Islet precursor cell (in vitro differentiated cells): ENCODE measurements at places on chromosomes 2 and 18.

- no peak for DNase-seq
Measured at GRCh38 chr2:147231607-147232006, 613.2 kb upstream of the ACVR2A start.

DNA sequence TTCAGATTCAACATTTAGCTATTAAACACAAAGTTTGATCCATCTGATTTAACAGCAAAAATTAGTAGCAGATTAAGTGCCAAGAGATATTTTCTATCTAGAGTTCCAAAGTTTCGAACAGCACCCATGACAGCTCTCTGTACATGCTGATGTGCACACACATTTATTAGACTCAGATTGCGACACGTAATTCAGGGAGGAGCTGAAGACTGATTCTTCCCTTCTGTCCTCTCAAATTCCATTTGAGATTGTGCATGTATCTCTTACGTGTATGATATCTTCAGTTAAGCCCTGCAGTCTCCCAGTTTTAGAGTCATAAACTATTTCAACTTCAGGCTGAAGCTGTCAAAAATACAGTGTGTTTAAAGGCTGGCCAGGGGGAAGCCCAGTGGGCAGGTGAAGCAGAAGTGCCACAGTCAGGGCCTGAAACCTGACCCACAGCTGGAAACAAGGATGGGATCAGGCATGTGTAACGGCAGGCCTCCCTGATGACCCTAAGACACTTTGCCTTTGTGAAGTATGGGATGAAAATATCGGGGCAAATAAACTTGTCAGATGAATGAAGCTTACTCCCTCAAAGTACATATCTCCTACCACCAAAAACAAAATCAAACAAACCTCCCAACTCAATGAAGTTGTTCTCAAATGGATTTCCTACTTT is 30.6 kb downstream of the CYB5A start:
- DNase-seq, result no peak

- DNase-seq, result no peak
Measured at GRCh38 chr18:24027156-24027827, 12.7 kb downstream of the TTC39C start.

DNA sequence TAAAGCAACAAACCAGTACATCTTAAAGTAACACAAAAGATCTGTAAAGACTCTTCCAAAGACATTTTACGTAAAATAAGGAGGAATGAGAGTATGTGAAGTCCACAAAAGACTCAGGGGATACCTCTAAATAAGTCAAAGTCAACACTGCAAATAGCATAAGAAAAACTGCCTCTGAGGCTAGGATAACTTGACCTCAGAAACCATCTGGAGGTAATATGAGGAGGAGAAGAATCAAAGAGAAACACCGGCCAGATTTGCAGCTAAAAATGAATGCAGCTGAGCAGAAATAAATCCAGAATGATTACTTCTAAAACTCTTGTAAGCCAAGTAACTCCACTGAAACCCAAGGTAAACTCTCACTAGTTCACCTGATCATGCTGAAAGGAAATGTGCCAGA is 52.2 kb upstream of the ERMN start:
- DNase-seq, result no peak

DNA sequence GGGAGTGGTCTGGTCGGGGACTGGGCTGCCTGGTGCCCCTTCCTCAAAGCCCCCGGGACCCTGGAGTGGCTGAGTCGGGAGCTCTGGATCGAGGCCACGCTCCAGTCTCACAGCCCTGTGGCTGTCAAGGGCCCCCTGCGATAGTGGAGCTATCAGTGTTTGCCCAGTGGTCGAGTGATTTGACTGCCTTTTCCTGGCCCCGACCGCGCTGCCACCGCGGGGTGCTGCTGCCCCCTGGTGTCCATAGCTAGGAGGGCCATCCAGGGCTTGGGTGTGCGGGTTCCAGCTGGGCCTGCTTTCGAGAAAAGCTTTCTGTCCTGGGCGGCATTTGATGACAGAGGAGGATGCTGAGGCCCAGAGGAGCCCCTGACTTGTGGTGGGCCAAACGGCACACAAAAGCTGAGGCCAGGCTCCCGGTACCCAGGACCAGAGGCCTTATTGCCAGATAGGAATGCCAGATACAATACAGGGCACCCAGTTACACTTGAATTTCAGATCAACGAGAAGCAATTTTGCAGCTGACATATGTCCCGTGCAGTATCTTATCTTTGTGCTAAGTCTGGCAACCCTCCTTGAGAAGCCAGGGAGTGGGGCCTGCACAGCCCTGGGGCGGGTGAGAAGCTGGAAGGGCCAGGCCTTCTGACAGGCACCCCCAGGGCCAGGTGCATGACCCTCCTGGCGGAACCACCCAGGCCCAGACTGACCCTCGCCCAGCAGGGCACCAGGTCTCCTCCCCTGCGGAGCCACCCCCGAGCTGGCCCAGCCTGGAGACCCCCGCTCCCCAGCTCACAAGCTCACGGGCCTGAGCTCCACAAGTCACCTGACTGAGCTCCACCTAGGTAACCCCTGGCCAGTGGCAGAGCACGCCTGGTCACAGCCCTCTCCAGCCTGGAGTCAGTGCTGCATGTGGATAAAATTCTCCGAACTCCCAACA is 13.0 kb downstream of the ODC1 start:
- peak; percentile 91 for DNase-seq

GRCh38 chr2:13006426-13006825 is 289.7 kb downstream of the TRIB2 start:
- DNase-seq, result no peak

DNA sequence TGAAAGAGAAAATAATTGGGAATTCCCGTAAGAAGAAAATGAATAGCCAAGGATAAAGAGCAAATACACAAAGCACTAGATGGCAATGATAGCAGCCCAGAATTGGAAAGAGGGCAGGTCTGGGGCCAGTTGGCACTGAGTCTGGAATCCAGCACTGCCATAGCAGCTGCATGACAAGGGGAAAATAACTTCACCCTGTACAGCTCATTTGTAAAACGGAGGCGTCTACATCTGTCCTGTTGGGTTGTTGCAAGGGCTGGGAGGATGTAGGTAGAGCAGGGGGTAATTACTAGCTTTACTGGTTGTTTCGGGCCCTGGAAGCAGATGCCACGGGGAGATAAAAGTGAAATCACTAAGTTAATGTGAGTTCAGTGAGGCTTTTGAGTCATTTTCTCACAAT is 110.0 kb upstream of the RASGRP3 start:
- peak; percentile 79 for DNase-seq

DNA sequence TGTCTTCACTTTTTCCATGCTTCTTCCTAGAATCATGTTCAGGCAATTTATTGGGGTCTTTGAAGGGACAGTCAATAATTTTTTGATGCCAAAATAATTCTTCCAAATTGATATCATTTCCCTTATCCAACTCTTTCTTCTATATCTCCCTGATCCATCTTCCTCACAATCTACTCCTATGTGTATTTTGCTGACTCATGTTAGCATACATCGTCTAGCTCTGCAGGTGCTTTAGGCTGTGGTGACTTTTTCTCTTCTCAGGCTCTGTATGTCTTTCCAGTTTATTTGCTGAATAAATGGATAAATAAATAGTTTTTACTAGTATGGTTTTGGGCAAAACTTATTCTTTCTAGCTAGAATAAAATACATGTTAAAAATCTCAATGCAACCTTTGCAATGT is 1650.9 kb upstream of the TMEFF2 start:
- no peak for DNase-seq

DNA sequence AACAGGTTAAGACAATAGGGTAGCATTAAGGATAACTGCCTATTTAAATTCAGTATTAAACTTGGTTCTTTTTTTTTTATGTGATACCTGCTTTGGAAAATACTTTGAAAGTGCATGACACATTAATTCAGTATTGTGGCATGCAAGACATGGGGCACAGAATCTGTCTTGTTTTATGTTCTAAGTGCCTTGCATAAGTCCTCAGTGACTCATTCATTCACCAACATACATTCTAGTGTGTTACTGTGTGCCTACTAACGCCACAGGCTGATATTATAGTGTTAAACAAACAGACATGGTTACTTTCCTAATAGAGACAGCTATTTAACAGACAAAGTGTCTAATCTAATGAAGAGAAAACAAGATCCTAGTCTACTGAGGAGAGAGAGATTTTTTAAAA is 91.7 kb downstream of the GCA start:
- DNase-seq, result no peak

DNA sequence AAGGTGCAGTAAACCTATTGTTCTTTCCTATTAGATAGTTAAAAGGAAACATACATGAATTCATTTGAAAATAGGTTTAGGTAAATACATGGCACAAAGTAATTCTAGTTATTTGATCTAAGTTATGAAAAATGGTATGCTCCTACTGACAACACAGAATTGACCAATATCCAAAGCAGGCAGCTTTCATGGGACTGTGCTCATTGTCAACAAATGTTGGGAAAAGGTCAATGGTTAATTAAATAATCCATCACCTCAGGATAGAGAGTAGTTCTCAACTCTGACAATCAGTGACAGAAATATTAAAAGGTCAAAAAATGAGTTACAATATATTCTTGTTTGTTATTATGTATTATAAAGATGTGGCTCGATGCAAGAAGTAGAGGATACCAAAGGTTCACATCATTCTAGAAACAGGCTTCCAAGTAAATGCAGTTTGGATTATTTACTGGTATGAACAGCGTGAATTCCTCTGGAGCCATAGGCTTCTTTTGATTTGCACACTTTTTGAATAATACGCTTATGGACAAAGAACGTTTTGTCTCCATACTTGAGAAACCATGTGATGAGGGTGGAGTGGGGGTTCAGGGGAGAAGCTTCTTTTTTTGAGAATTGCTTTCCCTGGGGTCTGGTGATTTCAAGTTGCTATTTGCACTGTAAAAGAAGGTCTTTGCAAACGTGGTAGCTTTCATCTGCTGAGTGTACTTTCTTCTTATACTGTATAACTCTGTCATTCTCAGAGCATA is 422.0 kb upstream of the ZEB2 start:
- no peak for DNase-seq

- no peak for DNase-seq
Measured at GRCh38 chr2:194301946-194302345, 1355.1 kb upstream of the SLC39A10 start.

DNA sequence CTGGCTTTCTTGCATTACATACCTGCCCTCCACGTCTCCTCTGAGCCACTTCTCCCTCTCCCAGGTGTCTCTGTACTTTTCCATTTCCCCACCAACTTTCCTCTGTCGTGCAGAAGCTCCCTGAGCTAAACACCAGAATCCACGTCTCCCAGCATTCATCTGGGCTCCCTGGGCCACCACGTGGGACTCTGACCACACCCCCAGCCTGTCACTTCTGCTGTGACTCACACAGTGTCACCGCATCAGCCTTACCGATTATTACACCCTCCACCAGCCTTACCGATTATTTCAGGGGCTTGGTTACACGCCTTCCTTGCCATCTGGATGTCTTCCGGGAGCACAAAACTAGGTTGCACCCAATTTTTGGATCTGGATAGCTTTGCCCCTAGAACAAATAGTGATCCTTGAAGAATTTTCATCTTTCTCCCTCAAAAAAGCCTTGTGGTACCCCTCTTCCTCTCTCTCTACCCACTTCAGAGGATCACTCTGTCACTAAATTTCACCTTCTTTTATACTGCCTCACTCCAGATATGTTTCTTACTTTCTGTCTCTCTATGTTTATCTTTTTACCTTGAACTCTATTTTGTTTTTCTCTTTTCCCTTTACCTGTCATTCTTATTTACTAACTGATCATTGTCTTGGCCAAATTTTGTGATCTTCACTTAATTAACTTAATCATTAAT is 136.9 kb upstream of the CAB39 start:
- no peak for DNase-seq
